ENCODE measurements at places on chromosomes 2 and 18. TPM values are rescaled to one million over a fixed set of nuclear protein-coding genes. Genes with fewer than 3 reads are reported as not detected.

Gene DSG2
- total RNA-seq, result 65.5 TPM

- peaks cover 41% of the 10 kb centered on the region for H3K4me1 ChIP-seq
- DNase-seq, result no peak
- H3K27ac ChIP-seq, result no peak overlapping the region
These were observed 39.9 kb upstream of the INHBB start for GRCh38 chr2:120305937-120306490.

DNA sequence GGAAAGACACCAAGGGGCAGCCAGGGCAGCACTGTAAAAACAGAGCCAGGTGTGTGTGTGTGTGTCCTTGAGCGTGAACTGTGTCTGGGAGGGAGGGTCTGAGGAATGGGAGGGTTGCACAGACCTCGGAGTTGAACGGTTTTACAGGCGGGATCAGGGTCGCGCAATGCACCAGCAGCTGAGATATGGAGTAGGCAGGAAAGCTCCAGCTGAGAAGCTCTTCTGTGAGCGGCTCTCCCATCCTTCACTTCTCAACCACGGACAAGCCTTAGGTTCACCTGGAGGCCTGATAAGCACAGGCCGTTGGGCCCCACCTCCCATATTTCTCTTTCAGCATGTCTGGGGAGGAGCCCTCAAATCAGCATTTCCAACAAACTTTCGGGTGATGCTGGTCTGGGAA, 12.1 kb downstream of the SERTAD2 start:
- H3K4me3 ChIP-seq, result no peak overlapping the region
- no peak for DNase-seq
- peaks cover 47% of the 10 kb centered on the region for H3K4me1 ChIP-seq

GRCh38 chr18:3384664-3385563, 65.1 kb upstream of the TGIF1 start:
- no peaks in the 10 kb centered on the region for H3K36me3 ChIP-seq
- H3K27ac ChIP-seq, result no peak overlapping the region
- no peak overlapping the region for H3K4me3 ChIP-seq
- H3K27me3 ChIP-seq, result no peaks in the 10 kb centered on the region
- no peak for DNase-seq
- peaks cover 4% of the 10 kb centered on the region for H3K4me1 ChIP-seq

DNA sequence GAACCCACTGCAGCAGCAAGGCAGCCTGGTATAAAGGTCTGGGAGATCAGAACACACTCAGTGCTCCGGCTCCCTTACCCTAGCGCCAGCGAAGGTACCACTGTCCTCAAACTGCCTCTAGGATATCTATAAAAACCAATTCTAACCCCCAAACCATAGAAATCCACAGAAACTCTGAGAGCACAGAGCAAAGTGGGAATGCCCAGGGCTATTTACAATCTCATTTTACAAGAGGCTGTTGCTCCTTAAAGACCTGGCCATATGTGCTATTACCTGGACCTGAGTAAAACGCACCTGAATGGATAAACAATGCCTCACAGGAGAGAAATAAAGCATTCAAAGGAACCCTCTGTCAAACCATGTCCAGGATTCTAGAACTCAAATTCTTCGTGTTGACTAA, 4.3 kb downstream of the STK39 start:
- no peaks in the 10 kb centered on the region for H3K27me3 ChIP-seq
- H3K27ac ChIP-seq, result no peak overlapping the region
- H3K4me1 ChIP-seq, result peaks cover 50% of the 10 kb centered on the region
- no peak for DNase-seq

DNA sequence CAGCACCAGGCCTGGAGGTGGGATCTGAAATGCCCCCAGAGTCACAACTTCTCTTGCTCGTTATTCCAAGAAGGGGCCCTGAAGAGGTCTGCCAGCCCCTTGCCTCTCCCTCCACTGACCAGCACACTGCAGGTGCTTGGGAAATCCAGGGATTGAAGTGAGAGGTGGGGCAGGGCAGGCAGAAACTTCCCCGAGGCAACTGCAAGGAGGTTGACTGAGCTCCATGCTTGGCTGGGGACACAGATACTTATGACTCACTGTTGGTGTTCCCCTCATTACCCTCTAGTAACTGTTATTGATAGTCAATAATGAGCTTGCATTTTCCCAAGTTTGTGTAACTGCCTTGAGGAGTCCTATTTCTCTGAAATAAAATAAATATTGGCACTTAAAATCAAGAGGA, 47.5 kb downstream of the MARCO start:
- peak; percentile 8 for DNase-seq
- H3K27me3 ChIP-seq, result 0 out of 2 replicates have a peak, but pooled peaks cover 3% of the 10 kb centered on the region

Gene NT5DC4
- total RNA-seq, result not detected

Gene CFAP65
- total RNA-seq, result not detected

Gene DAW1
- 0.16 TPM for total RNA-seq

Gene SP5
- 4.3 TPM for total RNA-seq

DNA sequence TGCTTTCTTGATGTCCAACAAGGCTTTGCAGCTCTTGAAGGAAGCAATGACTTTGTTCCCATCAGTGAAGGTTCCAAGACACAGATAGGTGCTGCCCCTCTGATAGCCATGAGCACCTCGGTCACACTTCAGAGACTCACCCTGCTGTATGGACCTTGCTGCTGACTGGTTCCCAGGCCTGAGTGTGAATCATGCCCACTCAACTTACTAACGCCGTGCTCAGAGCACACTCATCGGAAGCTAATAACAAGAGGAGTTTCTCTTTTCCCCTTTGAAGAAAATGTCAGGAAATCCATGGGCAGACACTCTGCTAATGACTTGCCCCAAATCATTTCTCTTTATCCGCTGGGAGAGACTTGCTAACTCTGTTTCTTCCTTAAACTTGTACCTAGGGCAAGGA, 83.8 kb upstream of the ARL4C start:
- H3K4me3 ChIP-seq, result no peak overlapping the region
- H3K27ac ChIP-seq, result no peak overlapping the region
- no peak for DNase-seq
- H3K27me3 ChIP-seq, result no peaks in the 10 kb centered on the region

Gene RIT2
- not detected for total RNA-seq

DNA sequence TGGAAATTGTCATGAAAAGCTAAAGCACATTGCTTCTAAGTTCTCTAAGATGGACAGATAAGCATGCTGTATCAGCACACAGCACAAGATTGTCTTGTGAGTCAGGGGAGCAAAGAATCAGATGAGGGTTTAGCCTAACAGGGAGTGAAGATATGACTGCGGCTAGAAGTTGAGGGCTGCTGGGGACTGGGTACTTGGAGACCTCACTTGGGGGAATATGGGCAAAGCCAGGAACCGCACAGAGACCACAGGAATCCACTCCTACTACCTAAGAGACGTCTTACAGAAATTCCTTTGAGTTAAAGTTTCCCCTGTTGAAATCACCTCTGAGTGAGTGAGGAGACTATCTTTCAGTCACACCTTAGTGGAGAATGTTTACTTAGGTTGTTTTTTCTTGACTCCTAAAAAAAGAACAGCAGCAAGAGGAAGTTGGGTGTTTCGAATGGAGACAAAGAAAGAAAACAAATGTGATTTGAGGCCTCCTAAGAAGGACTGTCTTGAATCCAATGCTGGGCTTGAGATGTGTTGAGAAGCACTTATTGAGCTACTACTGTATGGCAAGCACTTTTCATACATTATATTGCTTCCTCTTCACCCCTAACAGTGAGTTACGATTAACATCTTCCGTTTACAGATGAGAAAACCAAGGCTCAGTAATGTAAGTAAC, 100.7 kb downstream of the ANKRD44 start:
- no peaks in the 10 kb centered on the region for H3K27me3 ChIP-seq
- no peak overlapping the region for H3K4me3 ChIP-seq
- peaks cover 12% of the 10 kb centered on the region for H3K4me1 ChIP-seq
- no peak overlapping the region for H3K27ac ChIP-seq
- no peak for DNase-seq

Gene CCDC178
- not detected for total RNA-seq

Gene INHBB
- total RNA-seq, result 0.09 TPM

DNA sequence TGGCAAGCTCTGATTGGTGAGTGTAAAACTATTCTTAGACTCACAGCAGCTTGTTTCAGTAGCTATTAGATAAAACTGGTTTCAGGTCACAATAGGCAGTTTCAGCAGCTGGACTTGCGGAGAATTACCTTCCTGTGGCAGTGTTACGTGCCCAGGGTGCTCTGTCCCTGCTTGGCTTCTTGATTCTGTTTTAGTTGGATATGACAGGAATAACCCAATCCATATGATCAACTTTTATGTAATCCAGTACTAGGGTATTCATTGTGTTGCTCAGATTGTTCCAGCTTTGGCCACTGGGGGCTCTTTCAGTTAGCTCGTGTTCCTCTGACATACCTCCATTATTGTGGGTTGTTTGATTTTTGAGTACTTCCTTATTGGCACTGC, 43.1 kb downstream of the INPP4A start:
- H3K4me1 ChIP-seq, result no peaks in the 10 kb centered on the region
- no peak overlapping the region for H3K27ac ChIP-seq
- H3K36me3 ChIP-seq, result no peaks in the 10 kb centered on the region
- H3K27me3 ChIP-seq, result no peaks in the 10 kb centered on the region

- peak within 1 kb of the TSS; percentile 52 for H3K27ac ChIP-seq
- peak; percentile 49 for DNase-seq
- no peaks in the 10 kb centered on the region for H3K36me3 ChIP-seq
- peaks cover 10% of the 10 kb centered on the region for H3K4me1 ChIP-seq
- H3K27me3 ChIP-seq, result no peaks in the 10 kb centered on the region
- H3K4me3 ChIP-seq, result peak within 1 kb of the TSS; percentile 21
These were observed at the start of gene DAW1 for GRCh38 chr2:227871375-227871791. Gene DAW1, plus strand, starts transcription at chr2:227871631. Its CDS starts 59 bp downstream, at chr2:227871690.

Gene PAX3
- total RNA-seq, result 0.03 TPM

- H3K4me3 ChIP-seq, result no peak overlapping the region
- no peak overlapping the region for H3K27ac ChIP-seq
These were observed 1148.5 kb upstream of the FAM98A start for GRCh38 chr2:34747643-34748042.

Gene FAP
- total RNA-seq, result 21.1 TPM

Gene SNORC
- 0.32 TPM for total RNA-seq

Gene STPG4
- not detected for total RNA-seq

GRCh38 chr2:212384027-212384426, 154.6 kb downstream of the ERBB4 start:
- H3K4me3 ChIP-seq, result no peak overlapping the region
- H3K4me1 ChIP-seq, result no peaks in the 10 kb centered on the region
- no peak overlapping the region for H3K27ac ChIP-seq
- H3K27me3 ChIP-seq, result peaks cover 4% of the 10 kb centered on the region

Gene HRH4
- not detected for total RNA-seq

DNA sequence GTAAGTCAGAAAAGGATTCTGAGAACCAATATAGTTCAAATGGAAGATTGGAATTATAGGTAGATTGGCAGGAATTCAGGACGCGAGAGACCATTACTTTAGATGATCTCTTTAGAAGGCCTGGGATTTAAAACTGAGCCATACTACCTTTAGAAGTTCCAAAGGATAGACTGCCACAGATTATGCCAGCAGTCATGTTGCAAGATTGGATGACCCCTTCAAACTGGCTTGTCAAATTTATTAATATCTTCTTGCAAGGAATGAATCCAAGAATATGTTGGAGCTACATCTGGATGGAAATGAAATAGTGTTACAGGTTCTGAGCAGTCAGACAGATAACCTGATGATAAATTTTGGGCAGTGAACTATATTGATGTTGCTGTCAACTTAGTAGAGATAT, 22.0 kb downstream of the BABAM2 start:
- no peak for DNase-seq
- H3K27me3 ChIP-seq, result no peaks in the 10 kb centered on the region
- H3K27ac ChIP-seq, result no peak overlapping the region
- H3K36me3 ChIP-seq, result no peaks in the 10 kb centered on the region
- no peak overlapping the region for H3K4me3 ChIP-seq

DNA sequence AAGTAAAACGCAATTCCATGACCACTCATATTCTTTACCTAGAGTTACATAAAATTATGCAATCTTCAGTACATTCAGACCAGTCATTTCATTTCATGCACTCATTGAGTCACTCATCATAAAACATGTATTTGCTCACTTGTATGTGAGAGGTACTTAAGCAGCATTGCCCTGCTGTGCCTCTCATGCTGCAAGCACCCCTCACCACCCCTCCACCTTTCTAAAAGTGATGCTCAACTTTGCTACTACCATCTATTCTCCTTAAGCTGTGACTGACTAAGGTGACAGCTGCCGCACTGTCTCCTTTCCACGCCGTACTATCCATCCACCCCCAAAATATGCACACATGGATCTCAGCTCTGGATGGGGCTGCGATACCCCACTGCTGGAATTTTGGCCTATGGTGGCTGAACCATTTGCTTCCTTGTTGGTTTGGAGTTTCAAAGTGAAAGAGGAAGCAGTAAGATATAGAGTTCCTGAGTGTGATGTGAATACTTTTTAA, 7.2 kb downstream of the ARHGAP25 start:
- no peaks in the 10 kb centered on the region for H3K36me3 ChIP-seq

DNA sequence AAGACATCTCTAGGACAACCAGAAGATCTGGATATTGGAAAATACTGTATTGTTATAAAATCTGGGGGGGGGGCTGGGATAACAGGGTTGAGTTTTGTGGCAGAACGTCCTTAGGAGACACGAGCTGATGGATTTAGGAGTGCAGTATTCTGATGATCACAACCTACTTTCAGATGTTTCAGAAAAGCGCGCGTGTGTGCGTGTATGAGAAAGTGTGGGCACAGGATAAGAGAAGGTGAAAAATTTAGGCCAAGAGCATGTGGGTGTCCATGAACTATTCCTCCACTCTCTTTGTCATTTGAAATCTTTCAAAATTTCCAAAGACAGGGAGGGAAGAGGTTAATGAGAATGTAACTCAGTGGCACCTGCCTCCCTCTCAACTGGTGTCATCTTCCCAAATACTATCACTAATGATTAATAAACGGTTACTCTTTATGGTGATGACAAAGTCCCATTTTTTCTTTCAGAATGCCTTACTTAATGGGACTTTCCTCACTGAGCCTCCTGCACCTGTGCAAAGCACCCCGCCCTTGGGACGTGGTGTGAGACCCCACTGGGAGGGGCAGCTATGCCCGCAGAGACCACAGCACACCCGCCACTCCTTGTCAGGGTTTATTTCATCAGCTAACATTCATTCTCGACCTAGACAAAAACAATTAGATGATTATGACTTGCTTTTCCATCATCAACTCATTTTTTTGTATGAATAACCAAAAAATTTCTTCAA, 53.6 kb downstream of the HS6ST1 start:
- no peak for DNase-seq
- no peaks in the 10 kb centered on the region for H3K27me3 ChIP-seq
- H3K27ac ChIP-seq, result no peak overlapping the region
- no peak overlapping the region for H3K4me3 ChIP-seq
- H3K36me3 ChIP-seq, result peaks cover 46% of the 10 kb centered on the region

DNA sequence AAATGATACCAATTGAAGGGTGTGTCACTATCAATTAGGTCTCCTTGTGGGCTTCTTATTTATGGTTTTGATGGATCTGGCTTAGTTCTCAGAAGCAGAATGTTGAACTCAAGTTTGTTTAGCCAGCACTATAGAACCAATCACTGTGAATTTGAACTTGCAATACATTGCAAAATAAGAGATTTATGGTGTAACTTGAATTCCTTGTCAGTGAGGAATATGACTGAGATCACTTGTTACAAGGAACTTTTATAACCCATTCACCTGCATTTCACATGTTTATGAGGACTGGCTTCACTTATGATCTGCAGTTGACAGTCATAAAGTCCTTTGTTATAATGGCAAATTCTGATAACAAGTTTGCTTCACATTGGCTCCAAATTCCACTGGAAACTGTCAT, 9.8 kb downstream of the GATA6 start:
- H3K36me3 ChIP-seq, result peaks cover 33% of the 10 kb centered on the region
- no peaks in the 10 kb centered on the region for H3K27me3 ChIP-seq
- no peak overlapping the region for H3K4me3 ChIP-seq
- DNase-seq, result no peak
- H3K4me1 ChIP-seq, result no peaks in the 10 kb centered on the region
- H3K27ac ChIP-seq, result no peak overlapping the region

Gene TMBIM1
- 86.5 TPM for total RNA-seq

Gene TP53I3
- total RNA-seq, result 19.6 TPM

- no peaks in the 10 kb centered on the region for H3K36me3 ChIP-seq
- no peak overlapping the region for H3K4me3 ChIP-seq
- H3K27me3 ChIP-seq, result no peaks in the 10 kb centered on the region
These were observed 320.1 kb upstream of the KYNU start for GRCh38 chr2:142557391-142557790.

Measured in SJSA1 (cell line).